HT-29 (cell line): ENCODE measurements at places on chromosomes 3 and 15.

DNA sequence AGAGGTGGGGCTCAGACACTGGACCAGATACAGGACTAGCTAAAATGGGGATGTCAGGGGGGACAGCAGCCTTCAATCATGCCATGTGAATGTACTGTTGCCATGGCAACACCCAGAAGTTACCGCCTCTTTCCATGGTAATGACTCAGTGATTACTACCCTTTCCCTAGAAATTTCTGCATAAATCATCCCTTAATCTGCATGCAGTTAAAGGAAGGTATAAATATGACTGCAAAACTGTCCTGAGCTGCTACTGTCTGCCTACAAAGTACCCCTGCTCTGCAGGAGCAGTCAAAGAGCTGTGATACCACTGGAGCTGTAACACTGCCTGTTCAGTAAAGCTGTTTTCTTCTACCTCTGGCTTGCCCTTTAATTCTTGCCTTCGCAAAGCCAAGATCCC lies 168.2 kb downstream of the PEAK1 start:
- no peak for DNase-seq

- no peak for DNase-seq
Observed at GRCh38 chr3:109995377-109995776, 658.0 kb upstream of the DPPA4 start.

DNA sequence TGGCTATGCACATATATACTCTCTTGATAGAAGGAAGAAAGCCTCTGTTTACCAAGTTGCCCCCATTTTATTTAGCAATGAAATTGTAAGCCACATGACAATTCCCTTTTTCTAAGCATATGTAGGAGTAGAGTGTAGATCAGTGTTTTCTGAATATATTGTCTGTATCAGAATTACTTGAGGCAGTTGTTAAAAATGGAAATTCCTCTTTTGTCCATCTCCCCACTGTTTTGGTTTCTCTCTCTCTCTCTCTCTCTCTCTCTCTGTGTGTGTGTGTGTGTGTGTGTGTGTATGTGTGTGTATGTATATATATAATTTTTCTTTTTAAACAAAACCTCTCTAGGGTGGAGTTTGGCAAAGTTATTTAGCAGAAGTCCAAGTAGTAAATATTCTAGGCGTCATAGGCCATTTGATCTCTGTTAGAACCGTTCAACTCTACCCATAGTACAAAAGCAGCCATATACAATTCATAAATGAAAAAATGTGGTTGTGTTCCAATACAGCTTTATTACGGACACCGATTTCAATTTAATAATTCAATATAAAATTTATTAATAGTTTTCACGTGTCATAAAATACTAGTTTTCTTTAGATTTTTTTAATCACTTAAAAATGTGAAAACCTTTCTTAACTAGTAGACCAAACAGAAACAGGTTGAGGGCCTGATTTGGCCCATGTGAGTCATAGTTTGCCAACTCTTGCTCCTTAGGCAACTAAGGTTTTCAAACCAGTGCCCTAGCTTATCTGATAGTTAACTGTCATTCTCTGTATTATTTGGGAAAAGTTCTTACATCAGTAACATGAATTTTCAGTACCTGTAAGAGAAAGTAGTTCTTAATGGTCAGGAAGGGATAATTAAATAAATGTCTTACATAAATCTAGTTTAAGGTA lies 39.8 kb downstream of the UBE2E1 start:
- DNase-seq = no peak

DNA sequence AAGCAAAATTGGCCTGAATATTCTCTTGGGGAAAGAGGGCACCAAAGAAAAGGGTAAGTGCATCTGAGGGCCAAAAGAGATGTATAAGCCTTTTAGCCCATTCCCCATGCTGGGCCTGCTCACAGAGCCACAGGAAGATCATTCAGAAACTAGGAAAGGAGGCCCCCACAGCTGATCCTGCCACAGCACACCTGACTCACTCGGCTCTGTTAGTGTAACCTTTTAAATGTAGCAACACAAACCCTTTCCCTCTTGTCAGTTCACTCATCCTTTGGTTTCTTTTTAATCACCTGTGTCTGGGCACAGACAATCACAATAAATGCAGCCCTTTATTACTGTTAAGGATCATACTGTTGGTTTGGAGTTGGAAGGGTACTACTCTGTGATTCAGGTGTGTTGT lies 69.9 kb downstream of the PDCD6IP start:
- DNase-seq = no peak
